ENCODE measurements at places on chromosomes 13 and 19.

DNA sequence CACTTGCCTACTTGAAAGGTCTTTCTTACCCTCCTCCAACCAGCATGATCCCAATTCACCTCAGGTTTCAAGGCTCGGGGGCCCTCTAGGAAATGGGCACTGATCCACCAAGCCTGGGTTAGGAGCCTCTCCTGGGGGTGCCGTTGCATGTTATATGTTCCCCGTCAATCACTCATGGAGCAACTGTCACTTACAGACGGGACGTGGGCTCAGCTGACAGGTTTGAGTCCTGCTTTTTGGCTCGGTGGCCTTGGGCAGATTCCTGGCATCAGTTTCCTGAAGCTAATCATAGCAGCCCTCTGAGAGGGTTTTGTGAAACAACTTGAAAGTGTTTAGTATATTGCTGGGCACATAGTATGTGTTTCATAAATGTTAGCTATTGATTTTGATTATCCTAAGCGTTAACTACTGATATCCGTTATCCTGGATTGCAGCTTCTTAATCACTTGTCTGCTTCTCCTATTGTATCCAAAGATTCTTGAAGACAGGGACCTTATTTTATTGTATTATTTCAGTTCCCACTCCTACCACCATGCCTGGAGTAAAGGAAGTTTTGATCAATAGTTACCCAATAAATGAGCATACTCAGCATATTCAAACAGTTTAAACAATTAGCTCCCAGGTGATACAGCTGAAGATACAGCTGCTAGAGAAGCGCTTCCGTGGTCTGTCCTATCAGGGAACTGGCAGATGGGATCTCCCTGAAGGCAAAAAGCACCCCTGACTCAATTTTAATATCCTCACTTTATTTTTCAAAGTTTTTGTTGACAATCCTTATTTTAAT, 57.9 kb downstream of the RFC3 start:
- no peak for DNase-seq

DNA sequence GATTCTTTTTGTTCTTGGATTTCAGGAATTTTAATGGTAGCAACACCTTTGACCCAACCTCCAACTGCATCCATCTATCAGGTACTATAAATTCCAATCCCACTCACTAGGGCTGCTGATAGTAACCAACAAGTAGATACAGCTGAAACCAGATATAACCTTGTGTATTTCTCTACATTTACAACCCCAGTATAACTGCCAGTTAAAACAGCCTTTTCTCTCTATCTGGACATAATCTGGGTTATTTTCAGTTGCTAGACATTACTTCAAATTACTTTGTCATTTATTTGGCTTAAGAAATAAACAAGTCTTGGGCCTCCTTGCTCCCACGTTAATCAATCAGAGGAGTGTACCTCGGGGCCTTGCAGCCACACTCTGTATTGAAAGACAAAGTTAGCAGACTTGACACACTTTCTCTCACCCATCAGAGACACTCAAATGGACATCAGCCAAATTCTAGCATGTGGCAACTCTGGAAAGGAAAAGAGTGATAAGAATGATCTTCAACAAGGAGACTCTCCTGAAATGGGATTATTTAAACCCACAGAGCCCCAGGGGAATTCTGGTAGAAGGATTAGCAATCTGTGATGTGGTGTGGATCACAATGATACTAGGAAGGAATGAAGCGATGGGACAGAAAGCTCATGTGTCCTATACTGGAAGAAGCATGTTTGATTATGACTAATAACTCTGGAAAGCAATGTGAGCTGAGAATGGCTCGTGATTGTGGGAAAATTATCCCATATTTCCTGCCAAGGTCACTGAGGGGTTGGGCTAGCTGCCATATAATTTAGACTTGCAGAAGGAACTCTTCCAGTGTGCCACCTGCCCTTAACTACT, 157.5 kb downstream of the FLT1 start:
- DNase-seq = no peak

DNA sequence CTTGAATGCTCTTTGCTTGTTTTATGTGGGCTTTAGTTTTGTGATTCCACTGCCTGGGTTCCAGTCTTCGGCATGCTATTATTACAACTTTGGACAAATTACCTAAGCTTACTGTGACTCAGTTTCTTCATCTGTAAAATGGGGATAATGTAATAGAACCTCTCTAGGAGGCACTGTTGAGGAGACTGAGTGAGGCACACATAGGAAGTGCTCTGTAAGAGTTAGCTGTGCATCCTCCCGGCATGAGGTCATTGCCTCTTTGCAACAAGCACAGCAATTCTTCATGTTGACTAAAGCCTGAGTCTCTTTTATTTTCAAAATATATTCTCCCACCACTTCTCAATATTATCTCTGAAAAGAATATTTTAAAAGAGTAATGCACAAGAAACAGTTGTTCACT, 227.4 kb downstream of the DLEU7 start:
- no peak for DNase-seq

DNA sequence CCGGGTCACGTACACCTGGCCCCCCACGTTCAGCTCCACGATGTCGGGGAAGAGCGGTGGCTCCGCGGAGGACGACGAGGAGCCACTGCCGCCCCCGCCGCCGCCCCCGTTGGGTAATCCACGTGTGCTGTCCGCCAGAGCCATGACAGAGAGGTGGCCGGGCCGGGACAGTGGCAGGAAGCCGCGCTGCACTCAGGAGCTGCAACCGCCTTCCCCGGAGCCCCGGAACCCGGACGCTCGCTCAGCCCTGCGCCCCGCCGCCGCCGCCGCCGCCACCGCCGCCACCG, 257 bp downstream of the KCTD12 start:
- no peak for DNase-seq

- peak; percentile 83 for DNase-seq
Measured at GRCh38 chr19:48333467-48334384, 8.4 kb downstream of the EMP3 start.

- DNase-seq = no peak
Measured at GRCh38 chr13:29369060-29369743, 226.3 kb downstream of the SLC7A1 start.

- no peak for DNase-seq
Measured at GRCh38 chr19:51337141-51337860, 4.6 kb downstream of the VSIG10L start.

GRCh38 chr13:61728471-61728870, 312.8 kb upstream of the PCDH20 start:
- no peak for DNase-seq

DNA sequence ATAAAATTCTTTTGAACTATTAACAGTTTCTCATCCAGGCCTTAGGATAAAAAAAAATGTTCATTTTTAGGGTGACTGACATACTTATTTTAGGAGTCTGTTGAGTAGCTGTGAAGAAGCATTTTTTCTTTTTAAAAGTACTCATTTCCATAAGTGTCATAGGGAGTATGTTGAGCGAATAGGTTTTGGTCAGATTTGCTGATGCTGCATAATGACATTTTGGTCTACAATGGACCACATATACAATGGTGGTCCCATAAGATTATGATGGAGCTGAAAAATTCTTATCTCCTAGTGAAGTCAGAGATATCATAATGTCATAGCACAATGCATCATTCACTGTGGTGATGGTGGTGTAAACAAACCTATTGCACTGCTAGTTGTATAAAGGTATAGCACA, 17.4 kb downstream of the NBEA start:
- no peak for DNase-seq

DNA sequence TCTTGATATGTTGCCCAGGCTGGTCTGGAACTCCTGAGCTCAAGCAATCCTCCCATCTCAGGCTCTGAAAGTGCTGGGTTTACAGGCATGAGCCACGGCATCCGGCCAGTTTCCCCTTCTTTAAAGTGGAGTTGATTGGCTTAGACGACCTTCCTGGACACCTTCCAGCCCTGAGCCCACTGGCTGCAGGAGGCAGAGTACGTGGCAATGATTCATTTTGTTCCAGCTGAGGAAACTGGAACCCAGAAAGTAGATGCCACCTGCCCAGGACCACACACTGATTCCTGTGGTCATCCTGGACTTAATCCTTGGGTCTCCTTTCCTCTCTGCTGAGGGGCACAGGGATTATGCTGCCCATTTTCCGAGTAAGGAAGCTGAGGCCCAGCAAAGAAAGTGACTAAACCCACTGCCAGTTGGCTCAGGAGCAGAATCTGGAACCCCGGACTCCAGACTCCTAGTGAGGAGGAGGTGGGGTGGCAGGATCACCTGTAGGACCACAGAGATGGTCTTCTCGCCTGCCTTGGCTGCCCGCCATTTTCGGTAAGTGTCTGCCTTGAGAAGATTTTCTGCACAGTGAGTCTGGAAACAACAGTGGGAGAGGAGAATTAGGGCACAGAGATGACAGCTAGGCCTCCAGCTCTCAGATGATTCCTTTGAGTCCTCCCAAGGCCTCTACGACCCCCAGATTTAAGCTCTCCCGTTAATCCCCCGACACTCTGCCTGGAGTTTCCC, 737 bp downstream of the XRCC1 start:
- DNase-seq = no peak

DNA sequence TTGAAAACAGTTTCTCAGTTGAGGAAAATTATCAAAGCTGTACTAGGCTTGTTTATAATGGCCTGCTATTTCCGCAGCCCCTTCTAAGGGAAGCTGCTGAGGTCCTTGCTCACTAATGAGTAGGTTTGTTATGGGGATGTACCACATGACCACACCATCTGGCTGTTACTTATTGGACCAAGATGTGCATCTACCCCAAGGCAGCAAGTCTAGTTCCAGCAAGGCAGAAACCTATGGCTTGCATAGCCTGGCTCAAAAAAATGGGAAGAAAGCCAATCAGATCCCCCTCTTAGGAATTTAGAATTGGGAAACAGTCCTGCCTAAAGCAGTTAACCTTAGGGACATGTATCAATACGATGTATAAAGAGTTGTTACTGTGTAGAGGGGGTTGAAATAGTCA, 186.5 kb upstream of the SPRY2 start:
- DNase-seq = no peak

GRCh38 chr19:2168619-2169424, 5.1 kb downstream of the DOT1L start:
- DNase-seq = no peak

GRCh38 chr19:15014579-15014978, 34.7 kb upstream of the CASP14 start:
- no peak for DNase-seq

GRCh38 chr19:37304190-37304883, 66.6 kb upstream of the ZNF527 start:
- DNase-seq = no peak

DNA sequence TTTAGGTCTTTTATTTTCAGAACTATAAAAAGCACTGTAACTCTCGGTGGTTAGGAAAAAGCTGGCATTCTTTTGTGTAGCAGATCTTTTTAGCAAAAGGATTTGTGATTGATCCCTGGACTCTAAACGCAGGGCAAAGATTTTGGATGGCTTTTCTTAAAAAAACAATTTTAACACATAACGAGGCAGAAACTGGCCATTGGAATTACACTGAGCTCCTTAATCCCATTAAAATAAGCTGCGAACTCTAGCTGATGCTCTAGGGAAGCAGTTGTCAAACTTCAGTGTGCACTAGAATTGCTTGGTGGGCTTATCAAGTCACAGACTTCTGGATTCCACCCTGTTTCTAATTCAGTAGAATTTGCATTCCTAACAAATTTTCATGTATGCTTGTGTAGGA, 33.8 kb upstream of the NDFIP2 start:
- DNase-seq = no peak

- DNase-seq = peak; percentile 92
Measured at GRCh38 chr19:41327576-41328156, 17.7 kb downstream of the CCDC97 start.

DNA sequence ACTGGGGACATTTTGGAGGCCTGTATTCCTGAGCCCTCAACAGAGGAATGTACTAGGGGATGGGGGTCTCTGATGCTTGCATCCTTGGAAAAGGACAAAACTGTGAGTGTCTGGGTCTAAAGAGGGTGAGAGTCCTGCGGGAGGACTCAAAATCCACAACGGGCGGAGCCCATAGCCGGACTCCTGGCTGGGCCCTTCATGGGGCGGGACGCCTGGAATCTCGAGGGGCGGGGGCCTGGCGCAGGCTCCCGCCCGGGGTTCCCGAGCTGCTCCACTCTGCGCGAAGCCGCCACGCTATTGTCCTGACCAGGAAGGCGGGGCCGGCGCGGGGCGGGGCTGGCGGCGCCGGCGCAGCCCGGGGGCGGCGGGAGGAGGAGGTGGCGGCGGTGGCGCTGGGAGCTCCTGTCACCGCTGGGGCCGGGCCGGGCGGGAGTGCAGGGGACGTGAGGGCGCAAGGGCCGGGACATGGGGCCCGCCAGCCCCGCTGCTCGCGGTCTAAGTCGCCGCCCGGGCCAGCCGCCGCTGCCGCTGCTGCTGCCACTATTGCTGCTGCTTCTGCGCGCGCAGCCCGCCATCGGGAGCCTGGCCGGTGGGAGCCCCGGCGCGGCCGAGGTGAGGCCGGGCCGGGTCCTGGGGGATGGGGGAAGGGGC, at the start of gene APLP1:
TSS of gene APLP1 (plus strand) at position 403 of the 651 bp plus-strand sequence. CDS start at position 466, 63 bp downstream.
- peak; percentile 53 for DNase-seq

- no peak for DNase-seq
Measured at GRCh38 chr13:39557285-39557955, 45.6 kb downstream of the LHFPL6 start.

- DNase-seq = no peak
Measured at GRCh38 chr19:46288896-46289588, 7.8 kb upstream of the HIF3A start.

GRCh38 chr19:55303477-55303876, 19.7 kb downstream of the BRSK1 start:
- DNase-seq = no peak

DNA sequence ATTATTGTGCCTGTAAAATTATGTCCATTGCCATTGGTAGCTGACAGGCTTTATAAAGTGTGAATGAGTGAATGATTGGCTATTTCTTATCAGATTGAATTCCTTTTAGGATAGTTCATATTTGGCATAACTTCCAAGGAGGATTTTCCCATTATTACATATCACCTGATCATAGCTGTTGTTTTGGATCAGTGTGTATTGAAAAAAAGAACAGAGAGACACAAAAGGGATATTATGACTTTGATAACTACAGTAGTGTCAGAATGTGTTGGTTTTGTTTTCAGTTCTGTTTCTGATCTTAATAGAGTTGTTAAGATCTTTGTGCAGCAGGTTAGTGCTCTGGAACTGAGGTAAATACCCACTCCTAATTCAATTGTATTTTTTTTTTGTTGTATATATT, 103.8 kb downstream of the LRCH1 start:
- no peak for DNase-seq

DNA sequence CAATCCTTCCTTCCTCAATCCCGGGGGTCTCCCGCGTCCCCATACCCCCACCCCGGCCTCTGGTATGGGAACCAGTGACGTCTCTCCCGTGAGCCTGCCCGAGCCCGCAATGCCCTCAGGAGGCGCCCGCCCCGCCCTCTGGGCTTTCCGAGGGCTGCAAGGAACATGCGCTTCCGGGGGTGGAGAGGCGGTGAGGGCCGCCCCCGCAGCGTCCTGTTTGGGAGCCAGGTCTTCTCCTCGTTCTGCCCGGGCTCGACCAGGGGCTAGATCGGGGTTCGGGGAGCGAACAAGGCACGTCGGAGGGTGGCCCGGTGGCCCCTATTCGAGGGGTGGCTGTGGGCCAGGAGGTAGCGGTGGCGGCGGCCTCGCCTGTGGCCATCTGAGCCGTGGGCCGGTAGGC, 6.6 kb upstream of the TEX101 start:
- DNase-seq = no peak

GRCh38 chr19:57473646-57474045, 3.7 kb downstream of the ZNF772 start:
- DNase-seq = no peak

- DNase-seq = no peak
Measured at GRCh38 chr19:33486936-33487811, 34.4 kb downstream of the PEPD start.

Data from activated CD8-positive, alpha-beta memory T cell treated with anti-CD3 and anti-CD28 coated beads for 1 hour (primary cell).